ENCODE measurements at places on chromosomes 11 and 22.

DNA sequence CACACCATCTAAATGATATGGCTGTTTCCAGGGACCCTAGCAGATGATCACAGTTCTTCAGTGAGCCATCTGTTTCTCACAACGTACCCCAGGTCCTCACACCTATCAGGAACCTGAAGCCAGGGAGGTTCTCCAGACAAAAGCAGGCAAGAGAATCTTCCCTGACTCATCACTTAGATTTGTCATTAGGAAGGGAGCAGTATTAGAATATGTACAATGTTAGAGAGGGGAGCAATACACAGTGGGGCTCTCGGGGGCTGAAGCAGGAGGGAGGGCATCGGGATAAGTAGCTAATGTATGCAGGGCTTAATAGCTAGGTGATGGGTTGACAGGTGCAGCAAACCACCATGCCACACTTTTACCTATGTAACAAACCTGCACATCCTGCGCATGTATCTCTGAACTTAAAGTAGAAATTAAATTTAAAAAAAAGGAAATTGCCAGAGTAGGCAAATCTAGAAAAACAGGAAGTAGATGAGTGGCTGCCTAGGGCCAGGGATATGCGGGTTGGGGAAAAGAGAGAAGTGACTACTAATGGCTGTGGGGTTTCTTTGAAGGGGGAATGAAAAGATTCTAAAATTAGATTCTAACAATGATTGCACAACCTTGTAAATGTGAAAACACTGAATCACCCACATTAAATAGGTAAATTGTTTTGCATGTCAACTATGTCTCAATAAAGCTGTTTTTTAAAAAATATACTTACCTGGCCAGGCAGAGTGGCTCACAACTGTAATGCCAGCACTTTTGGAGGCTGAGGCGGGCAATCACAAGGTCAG lies 14.4 kb downstream of the C22orf42 start:
- DNase-seq = no peak

DNA sequence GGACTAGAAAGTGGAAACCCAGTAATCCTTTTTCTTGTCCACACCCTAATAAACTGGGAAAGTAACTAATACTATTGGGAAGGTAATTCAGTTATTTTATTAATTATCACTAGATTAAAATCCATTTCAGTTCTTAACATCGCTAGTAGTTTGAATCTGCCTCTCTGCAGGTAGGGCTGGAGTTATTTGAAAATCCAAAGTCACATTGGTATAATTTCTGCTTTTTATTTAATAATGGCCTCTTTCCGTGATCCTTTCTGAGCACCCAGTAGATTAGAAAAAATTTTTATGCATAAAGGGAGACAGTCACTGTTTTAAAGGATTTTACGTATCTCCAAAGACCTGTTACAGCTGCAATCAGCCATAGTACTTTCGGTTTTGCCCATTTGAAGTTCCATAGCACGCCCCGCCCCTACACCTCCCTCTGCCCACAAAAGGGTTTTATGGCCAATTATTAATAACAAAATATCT lies 605 bp upstream of the COPB1 start:
- no peak for DNase-seq

- DNase-seq = no peak
Measured at GRCh38 chr22:33180356-33180755, 122.2 kb upstream of the SYN3 start.

DNA sequence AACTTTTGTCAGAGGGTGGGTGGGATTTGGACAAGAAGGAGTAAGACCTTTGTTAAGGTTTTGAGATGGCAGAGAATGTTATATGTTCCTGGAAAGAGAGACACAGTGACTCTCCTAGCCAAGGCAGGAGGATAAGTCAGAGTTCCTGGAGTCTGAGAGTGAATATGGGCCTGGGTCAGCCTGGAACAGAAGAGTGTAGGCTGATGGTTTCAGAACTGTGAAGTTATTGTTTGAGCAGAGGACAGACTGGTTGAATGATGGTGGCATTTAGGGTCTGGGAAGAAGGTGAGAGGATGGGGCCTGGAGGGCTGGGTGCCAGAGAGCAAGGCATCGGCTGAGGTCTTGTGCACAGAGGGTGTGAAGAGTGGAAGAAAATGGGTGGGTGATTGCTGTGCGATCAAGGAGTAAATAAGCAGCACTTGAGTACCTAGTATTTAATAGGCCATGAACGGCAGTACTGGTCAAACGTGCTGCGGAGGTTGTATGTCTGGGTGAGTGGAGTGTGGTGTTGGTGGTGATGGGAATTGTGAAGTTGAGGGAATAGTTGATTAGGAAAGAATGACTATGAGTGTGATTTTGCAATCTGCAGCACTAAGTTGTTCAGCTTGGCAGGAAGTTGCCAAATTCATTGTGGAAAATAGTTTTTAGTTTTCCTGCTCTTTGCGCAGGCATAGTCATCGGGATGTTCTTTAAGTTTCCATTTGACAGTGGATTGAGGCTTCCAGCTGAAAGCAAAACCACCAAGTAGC lies 1.8 kb downstream of the PANX1 start:
- no peak for DNase-seq

- DNase-seq = no peak
Measured at GRCh38 chr11:96052921-96053651, 129.2 kb upstream of the MTMR2 start.

DNA sequence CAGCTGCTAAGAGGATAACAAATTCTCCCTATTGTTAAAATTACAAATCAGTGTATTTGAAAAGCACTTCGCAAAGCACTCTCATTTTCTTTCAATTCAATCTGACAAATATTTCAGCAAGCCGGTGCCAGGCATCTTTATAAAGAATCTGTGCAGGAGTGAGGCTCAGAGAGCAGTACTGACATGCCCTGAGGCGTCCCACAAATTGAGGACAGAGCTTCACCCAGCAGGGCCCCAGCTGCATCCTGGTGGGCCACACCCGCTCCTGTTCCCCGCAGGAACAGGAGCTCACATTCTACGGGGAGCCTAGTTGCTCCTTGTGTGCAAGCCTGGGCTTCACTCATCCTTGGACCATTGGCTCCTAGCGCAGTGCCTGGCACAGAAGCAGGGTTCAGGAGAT lies 60.9 kb upstream of the EIF3D start:
- no peak for DNase-seq

- DNase-seq = no peak
Measured at GRCh38 chr22:33986167-33986771, 66.0 kb upstream of the LARGE1 start.

- no peak for DNase-seq
Measured at GRCh38 chr11:12017865-12018453, 9.5 kb upstream of the DKK3 start.

DNA sequence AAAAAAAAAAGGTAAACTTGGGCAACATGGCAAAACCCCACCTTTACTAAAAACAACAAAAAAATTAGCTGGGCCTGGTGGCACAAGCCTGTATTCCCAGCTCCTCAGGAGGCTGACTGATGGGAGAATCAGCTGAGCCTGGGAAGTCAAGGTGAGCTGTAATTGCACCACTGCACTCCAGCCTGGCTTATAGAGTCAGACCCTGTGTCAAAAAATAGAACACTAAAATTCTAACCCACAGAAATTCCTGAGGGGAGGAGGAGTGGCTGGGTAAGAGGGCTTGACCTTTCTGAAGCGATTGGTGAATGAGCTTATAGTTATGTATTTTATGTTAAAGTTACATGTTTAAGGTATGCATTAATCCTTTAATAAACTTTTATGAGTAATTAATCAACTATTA lies 53.3 kb downstream of the FAT3 start:
- DNase-seq = no peak

GRCh38 chr22:49037701-49038245 lies 789.9 kb downstream of the BRD1 start:
- no peak for DNase-seq

DNA sequence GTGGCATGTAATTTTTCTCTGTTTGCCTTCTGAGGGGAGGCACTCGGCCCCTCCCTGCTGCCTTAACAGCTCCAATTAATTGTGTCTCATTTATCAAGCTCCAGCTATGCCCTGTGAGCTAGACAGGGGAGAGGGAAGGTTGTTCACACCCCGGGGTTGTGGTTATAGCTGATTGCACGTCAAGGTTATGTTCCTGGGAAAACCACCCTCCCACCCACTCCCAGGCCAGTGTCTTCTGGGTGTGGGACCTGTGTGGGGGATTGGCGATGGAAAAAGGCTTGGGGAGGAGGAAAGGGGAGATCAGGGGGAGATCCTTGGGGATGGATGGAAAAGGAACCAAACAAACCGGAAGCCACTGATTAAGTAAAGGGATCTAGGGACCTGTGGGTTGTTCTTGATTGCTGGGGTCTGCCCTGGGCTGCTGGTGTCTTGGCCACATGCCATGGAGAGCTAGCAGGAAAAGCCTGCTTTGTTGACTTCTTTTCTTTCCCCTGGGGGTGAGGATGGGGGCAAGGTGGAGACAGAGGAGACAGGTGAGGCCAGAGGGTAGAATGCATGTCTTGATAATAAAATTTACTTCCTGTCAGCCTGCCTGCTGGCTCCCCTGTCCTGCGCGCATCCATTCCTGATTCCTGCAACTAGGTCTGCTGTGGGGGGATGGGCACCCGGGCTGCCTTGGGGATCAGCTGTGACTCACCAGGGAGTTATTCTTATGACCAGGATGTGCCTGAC lies 13.5 kb upstream of the SORL1-AS1 start:
- peak; percentile 86 for DNase-seq

DNA sequence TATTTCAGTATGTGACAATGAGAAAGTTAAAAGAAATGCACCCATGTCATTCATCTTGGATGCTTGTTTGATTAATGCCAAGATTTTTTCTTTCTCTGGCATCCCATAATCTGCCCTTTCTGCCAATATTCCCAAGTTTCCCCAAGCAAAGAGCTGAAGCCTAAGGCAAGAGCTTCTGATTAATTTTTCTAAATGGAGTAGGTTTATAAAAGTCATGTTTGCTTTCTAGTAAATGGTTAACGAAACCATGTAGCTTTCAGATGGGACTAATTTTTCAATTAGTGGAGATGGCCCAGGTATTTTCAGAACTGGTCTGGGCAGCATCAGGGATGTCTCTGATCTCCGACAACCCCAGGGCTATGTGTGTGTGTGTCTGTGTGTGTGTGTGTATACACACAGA lies 55.3 kb downstream of the LRRC4C start:
- no peak for DNase-seq

DNA sequence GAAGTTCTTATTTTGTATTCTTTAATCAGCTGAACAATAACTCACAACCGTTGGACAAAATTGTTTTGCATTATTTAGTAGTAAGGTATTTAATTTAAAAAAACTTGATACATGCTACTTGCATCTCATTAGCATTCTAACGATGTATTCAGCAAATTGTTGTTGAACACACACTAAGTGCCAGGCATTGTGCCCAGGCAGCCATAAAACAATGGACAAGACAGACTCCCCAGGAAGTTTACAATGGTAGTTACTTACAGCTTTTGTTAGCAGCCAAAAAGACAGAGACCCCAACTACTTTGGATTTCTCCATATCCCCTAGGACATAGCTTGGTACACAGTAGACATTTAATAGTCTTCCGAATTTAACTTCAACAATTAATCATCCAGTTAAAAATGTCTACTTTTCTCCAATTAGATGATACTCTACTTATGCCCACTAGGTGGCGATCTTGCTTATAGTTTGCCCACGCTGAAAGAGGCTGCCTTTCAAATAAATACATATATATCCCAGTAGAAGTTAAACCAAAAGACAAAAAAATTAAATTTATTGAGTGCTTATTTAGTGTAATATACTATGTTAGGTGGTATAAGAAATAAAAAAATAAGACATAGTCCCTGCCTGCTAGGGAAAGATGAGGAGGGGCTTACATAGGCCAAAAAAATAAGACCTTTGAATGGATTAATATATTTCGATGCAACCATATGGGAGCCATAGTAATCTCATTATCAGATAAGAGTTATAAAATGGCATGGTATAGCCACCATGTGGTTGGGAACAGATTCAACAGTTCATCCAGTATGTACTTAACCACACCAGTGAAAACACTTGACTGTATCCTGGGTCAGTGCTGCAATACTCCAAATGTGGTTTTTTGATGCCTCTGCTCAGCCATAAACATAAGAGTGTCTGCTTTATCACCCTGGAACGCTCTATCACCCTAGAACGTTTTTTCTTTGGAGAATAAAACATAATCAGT lies 2.0 kb upstream of the FJX1 start:
- DNase-seq = no peak

GRCh38 chr11:44785856-44786607 lies 59.3 kb downstream of the TSPAN18 start:
- no peak for DNase-seq

DNA sequence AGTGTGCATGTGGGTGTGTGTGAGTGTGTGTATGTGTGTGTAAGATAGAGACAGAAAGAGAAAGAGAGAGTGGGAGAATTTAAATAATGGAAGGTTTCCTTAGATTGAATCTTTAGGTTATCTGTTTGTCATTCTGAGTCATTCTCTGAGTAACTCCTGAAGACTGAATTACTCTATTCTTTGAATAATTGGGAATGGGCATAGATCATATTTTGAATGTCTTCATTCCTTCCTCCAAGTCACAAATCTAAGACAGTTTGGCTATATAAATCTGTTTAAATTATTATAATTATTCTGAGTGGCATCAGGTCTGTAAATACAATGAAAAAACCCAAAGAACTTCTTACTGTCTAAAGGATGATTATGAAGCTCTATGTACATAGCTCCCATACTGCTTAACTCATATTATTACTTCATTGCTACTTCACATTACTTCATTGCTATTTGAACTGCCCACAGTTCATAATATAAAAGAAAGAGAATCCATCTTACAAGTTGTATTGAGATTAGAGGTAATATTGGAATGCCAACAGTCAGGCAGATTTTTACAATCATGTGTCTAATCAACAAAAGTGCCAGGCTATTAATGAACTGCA lies 346.6 kb upstream of the CCDC179 start:
- no peak for DNase-seq

DNA sequence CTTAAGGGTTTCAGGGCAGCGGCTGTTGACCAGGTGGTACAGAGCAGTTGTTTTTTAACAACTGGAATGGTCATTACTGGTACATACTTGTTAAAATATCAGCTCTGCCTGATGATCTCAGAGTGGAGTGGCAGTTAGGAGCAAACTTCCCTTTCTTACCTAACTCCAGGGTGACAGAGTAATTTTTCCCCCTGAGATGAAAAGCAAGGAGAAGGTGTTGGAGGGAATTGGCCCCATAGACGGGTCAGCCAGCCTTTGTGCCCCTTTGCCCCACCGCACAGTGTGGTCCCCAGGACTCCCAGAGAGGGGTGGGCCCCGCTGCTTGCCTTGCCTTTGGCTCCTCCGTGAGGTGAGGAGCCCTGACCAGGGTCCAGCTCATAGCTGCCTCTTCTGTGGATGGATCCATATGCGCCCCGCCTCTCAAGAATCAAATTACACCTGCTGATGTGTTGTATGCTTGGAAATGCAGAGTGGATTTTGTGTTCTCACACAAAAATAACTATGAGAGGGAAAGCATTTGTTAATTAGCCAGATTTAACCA lies 27.0 kb upstream of the SORL1-AS1 start:
- no peak for DNase-seq

- DNase-seq = peak; percentile 77
Measured at GRCh38 chr11:1829039-1829820, 5.6 kb upstream of the SYT8 start.

DNA sequence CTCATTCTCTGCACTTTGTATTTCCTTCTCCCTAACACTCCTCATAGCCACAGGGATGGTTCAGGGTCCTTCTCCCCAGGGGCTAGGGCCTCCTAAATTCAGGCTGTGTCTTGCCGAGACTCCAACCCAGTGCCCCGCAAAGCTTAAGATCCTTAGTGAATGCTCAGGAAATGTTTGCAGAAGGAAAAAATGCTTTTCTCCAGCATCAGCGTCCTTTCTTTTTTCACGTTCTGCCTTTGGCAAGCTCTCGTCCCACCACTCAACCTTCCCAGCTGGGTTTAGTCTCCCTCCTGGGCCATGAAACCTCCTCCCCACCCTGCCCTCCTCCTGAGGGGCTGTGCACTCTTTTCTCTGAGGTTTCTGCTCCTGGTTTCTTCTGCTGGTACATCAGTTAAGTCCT lies 503.8 kb upstream of the B3GAT1 start:
- no peak for DNase-seq

- no peak for DNase-seq
Measured at GRCh38 chr11:75291741-75292140, 51.2 kb downstream of the TPBGL start.

Data from ascending aorta (tissue), 2 donors.